ENCODE measurements at places on chromosomes 4 and X.

- no peak for DNase-seq
Measured at GRCh38 chrX:825991-826390, 195.4 kb downstream of the SHOX start.

- no peak for DNase-seq
Measured at GRCh38 chr4:118718511-118719170, 33.4 kb downstream of the METTL14 start.

DNA sequence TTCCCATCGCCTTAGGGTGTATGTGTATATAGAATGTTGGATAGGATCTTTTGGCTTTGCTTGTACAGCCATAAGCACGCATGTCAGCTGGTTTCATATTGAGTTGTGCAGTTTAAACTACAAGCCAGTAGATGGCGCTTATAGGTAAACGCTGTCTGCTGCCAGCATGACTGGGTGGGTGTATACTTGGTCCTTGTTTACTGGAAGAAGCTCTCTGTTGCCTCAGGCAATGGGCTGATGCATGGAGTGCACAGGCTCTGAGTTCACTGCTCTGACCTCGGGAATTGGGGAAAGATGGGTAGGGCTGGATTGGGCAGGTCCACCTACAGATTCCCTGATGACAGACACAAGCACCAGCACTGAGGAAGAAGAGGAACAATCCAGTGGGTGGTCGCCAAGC is 831.5 kb downstream of the STIM2 start:
- DNase-seq = no peak

- no peak for DNase-seq
Measured at GRCh38 chr4:106032851-106033286, 137.6 kb downstream of the NPNT start.

- no peak for DNase-seq
Measured at GRCh38 chr4:108446556-108446955, 173.8 kb upstream of the RPL34 start.

DNA sequence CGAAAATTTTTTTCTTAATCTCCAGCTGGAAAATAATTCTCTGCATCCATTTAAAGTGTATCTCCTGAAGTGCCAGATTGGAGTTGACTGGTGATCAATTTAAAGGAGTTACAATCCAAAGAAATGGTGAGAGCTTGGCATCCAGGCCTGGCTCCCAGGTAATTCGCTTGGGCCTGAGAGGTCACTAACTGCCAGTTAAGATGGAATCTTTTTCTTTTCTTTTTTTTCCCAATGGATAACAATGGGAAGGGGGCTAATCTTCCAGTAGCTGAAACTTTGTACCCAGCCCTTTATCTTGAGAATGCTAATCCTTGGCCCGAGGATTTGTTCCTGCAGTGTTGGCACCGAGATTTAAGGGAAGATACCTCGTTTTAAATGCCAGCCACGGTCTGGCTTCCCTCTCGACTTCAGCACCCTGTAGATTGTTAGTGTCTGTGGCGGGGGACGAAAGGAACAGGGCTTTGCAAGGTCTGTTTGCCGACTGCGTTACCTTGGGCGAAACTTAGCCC is 13.3 kb upstream of the PITX2 start:
- no peak for DNase-seq

GRCh38 chr4:153989505-153989904 is 200.6 kb upstream of the SFRP2 start:
- no peak for DNase-seq

- no peak for DNase-seq
Measured at GRCh38 chrX:20988118-20988517, 386.1 kb upstream of the CNKSR2 start.

DNA sequence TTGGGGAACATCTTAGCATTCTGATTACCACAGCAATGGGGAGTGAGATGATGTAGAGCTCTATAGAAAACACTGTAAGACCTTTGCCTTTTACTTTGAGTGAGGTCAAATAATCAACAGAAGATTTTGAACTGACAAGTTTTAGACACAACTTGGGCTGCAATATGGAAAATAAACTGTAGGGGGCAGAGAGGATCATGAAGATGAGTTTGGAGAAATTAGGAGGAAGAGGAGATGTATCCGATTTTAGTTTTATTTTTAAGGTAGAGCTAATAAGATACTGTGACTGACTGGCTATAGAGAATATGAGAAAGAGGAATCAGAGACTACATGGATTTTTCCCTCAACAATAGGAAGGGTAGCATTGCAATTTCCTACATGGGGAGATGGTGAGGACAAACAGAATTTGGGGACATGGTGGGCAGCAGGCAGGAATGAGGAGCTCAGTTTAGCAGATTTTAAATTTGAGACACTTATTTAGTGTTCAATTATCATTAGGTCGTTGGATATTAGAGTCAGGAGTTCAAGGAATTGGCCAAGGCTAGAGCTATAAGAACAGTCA is 563.1 kb downstream of the INPP4B start:
- DNase-seq = no peak

DNA sequence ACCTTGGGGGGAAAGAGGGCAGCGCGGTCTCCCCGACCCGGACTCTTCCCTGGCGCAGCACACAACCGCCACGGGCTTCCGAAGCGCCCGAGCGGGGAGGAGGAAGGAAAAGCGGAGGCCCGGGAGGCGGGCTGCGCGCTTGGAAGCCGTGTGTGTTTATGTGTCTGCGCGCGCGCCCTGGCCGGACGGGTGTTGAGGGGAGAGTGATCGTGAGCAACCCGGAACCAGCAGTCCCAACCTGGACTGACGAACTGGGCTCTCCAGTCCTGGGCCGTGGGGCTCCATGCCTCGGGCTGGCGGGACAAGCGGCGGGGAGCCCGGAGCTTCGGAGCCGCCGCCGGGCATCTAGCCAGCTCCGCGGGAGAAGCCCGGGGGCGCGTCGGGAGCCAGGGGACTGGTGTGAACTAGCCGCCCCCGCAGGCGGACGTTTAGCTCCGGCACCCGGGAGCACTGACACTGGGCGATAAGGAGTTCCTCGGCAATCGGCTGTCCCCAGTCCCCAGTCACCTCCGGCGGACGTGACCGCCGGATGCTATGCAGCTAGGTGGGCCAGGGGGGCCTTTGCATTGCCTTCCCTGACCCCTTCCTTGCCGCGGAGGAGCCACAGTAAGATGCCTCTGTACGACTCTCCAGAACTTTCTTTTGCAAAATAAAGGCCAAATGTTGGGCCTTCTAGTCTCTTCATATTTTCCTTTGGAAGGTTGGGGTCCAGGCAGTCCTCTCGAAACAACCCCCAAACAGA is 74.8 kb upstream of the BCOR start:
- DNase-seq = no peak

- no peak for DNase-seq
Measured at GRCh38 chr4:13559413-13559812, 15.1 kb upstream of the NKX3-2 start.

GRCh38 chr4:137630252-137630651 is 98.0 kb upstream of the PCDH18 start:
- no peak for DNase-seq

GRCh38 chrX:41236629-41237028 is 97.3 kb upstream of the DDX3X start:
- no peak for DNase-seq

DNA sequence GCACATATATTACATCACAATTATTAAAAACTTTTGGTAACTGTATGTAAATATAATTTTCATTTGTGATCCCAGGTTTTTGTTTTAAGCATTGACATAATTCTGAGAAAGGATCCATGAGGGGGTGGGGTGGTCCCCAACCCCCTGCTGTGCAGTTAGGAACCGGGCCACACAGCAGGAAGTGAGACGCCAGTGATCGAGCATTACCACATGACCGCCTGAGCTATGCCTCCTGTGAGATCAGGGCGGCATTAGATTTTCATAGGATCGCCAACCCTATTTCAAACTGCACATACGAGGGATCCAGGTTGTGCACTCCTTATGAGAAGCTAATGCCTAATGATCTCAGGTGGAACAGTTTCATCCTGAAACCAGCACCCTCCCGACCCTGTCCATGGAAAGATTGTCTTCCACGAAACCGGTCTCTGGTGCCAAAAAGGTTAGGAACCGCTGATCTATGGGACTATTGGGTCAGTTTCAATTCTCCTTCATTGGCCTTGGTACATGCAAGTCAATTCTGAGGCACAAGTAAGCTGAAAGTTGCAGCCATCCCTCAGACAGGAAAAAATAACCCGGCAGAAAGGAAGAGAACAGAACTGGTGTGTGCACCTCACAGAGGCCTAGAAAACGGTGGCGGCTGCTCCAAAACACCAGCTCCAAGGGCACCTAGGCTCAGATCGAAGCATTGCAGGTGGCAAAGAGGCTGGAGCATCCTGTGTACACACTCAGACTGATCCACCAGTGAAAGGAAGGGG is 7.0 kb upstream of the TMSB4X start:
- no peak for DNase-seq
